ENCODE measurements at places on chromosomes 5 and 9.

- no peak for DNase-seq
Measured at GRCh38 chr9:17930071-17930470, 351.2 kb downstream of the SH3GL2 start.

DNA sequence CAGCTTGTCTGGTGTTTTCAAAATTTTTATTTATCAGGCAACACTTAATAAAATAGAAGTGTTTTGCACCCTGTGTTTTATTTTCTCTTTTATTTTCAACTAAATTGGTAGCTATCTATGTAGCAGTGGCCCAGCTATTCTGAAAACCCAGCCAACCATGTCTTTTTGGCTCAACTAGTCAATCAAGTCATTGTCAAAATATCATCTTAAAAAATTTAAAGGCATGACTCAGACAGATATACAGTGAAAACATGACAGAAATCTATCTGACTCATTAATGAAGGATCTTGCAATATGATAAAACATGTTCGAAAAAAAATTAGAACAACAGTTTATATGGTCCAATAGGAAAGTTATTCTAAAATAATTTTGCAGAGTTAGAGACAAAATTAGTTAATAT lies 75.1 kb downstream of the HSD17B4 start:
- DNase-seq = no peak

DNA sequence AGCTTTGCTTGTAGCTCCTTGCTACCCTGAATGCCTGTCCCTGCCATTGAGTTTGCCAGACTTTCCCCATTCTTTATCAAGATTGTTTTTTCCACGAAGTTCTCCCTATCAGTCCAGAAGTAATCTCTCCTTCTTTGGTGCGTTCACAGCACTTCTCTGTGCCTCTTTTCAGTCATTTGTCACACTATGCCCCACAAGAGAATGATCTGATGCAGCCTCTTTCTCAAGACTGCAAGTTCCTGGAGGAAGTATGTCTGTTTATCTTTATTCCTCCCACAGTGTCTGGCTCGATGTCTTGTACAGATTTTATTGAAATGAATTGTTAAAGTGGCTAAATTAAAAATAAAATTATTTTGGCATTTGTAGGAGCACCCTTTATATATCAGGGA lies 99.3 kb downstream of the CCDC192 start:
- DNase-seq = no peak

DNA sequence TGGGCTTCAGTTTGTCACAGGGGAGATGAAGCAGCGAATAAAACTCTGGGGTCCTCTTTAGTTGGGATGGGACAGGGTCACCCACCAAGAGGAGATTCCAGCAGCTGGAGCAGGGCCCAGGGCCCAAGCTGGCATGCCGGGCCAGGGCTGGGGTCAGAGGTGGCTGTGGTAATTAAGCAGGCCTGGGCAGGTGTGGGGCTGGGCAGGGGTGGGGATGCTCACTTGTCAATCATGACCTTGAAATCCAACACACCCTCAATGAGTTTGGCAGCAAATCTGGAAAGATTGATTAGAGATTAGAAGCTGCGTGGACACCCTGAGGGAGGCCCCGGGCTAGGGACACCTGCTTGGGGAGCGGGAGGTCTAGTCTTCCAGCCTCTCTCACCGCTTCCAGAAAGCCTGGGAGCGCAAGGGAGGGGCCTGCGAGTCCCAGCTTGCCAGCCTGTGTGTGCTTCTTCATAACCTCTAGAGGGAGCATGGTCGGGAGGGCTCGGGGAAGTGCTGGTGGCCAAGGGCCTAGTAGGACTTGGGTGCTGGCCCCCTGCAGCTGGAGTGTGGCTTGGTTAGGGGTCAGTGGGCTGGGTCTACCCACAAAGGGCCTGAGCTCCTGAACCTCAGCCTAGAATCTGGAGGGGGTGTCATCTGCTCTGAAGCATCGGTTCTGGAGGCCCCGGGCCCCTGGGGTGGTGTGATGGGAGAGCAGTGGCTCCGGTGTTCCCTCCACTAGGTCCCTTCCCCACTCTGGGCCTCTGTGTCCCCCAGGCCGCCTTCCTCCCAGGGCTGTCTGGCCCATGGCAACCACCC lies 7.6 kb downstream of the CRAT start:
- DNase-seq = peak; percentile 63

All from Right ventricle myocardium superior (tissue), 1 donor.